ENCODE measurements at places on chromosomes 4 and X. TPM values are rescaled to one million over a fixed set of nuclear protein-coding genes. Genes with fewer than 3 reads are reported as not detected.

Gene DCAF12L1
- total RNA-seq, result 8.6 TPM

Gene CLTRN
- total RNA-seq, result 5.1 TPM

Gene TMEM192
- total RNA-seq, result 17.2 TPM

- DNase-seq, result no peak
These were observed 540.2 kb upstream of the CT83 start for GRCh38 chrX:117002981-117003380.

DNA sequence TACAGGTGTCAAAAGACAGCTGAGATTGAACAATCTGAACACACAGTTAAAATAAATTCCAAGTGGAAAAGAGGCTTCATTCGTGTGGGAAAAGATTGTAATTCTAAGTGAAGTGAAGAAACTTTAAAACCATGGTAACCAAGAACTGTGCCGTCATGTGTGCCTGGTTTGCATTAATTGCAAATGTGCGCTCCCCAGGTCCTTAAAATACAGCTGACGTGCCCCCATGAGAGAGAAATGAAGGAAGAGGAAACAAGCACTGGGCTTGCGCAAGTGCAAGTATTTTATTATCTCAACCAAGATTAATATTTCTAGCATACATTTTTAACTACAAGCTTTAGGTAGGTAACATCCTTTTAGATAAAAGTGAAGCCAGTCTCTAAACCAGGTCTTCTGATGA, 92.5 kb downstream of the PARM1 start:
- no peak for DNase-seq

- no peak for DNase-seq
These were observed 29.9 kb upstream of the SOD3 start for GRCh38 chr4:24765376-24765988.

DNA sequence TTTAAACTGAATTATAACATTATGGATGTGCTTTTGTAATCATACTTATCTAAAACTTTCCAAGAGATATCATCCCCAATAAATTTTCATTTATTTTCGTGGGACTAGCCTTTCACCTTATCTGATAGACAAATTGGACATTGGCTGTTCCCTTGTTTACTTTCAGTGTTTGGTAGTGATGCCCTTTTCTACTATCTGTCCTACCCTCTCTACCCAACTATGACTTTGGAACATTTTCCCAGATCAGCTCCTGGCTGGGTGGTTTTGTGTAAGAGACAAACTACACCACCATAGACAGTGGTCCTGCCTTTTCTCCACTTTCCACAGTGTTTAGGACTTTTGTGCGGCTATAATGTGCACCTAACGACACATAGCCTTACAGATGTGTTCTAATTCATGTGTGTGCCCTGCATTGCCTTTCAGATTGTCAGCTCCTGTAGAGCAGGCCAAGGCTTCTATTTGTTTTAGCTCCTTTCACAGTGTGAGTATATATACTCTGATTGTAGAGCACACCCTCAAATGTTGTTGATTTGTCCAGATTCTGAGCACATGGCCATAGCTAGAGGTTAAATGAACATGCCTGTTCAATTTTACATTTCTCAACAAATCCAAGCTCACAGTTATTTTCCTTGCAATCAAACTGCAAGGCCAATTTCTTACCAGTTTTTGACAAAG, 63.0 kb upstream of the TRPC5OS start:
- no peak for DNase-seq

- no peak for DNase-seq
These were observed 667.3 kb downstream of the GALNTL6 start for GRCh38 chr4:172480471-172480870.

DNA sequence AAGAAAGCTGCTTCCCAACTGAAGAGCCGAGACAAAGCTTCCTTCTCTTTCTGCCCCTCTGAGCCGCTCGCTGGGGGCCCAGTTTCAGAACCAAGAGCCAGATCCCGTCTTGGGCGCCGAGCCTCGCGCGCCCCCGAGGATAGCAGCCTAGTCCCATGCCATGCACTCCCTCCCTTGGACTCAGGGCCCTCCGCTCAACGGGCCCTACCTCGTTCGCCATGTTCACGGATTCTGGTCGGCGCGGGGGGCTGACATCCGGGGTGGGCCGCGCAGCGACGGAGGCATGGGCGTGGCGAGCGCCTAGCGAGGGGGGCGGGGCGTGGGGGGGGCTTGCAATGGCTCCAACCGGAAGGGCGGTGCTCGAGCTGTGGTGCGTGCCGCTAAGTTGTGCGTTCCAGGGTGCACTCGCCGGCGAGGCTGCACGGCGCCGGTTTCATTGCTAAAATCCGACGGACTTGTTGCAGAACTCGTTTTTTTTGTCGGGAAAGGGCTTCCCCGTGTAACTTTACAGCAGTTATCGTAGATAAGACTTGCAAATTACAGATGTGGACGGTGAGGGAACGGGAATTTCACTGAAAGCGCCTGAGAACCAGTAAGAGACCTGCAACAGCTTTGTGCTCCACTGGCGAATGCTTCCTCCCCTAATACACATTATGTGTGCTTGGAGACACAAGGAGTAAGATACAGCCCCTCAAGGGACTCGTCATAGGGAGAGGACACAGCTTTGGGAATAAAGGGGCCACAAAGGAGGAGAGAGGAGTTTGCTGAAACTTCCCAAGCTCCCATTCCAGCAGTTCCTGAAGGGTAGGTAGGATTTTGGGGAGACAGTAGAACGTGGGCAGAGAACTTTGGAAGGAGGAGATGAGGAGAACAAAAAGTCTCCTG, at the start of gene ADH5:
Gene ADH5, minus strand, starts transcription at position 308 of the 885 bp plus-strand sequence. Its CDS starts 88 bp downstream, at position 220.
- DNase-seq, result peak; percentile 84

DNA sequence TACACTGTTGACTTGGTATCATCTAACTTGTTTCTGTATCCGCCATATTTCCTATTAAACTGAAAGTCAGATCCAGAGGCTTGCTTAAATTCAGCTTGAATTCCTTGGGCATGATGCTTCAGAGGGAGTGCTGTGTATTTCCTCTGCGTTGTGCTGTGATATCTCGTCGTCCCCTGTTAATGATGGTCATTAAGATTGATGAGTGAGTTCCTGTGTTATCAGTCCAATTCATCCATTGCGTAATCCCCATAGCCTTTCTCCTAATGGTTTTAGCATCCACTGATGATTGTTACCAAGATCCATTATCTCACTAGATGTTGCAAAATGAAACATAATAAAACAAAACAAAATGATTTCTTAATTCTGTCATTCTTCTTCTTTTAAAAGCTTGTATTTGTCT, 31.3 kb upstream of the CHM start:
- DNase-seq, result no peak
